ENCODE measurements at places on chromosomes 2 and 18.

GRCh38 chr2:15201009-15201408, 360.1 kb downstream of the NBAS start:
- DNase-seq: no peak

DNA sequence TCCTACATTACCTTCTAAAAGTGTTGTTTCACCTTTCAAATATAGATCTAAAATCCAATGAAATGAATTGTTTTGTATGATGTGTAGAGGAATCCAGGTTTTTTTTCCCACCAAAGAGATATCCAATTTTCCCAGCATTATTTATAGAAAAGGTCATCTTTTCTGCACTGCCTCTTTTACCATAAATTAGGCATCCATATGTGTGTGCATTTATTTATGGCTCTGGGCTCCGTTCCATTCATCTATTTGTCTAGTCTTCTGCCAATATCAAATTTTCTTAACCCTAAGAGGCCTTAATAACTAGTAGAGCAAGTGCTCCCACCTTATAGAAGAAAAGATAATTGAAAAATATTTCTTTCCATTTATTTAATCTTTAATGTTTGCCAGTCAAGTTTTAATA, 88.3 kb downstream of the ATAD2B start:
- no peak for DNase-seq

DNA sequence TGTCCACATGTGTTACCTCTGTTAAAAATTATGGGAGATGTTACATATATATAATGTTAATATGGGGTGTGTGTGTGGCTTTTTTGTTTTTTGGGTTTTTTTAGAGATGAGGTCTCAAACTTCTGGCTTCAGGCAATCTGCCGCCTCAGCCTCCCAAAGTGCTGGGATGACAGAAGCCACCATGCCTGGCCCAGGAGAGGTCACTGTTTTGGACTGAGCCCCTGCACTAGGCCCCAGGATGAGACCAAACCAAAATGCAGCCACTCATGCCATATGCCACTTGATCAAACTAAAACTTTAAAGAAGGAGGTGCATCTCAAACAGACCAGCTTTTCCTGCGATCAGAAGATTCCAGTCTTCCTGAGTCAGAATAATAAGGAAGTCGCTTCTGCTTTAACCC, 2.5 kb downstream of the ADI1 start:
- DNase-seq: no peak

DNA sequence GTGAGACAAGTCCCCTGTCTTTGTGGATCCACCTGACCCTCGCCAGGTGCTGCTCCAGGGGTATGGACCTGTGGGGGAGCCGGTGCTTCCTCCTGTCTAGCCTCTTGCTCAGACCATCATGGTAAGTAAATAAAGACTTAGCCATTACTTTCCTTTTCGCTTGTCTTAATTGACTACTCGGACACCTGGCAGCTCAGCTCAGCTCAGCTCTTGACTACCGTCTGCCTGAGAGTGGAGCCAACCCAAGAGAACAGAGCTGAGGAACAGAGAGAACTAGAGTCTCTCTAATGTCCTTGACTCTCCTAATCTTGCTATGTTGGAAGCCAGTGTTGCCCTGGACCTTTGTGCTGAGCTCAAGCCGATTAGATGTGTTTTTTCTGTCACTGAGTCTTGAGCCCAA, 170.3 kb upstream of the CXCR4 start:
- no peak for DNase-seq

DNA sequence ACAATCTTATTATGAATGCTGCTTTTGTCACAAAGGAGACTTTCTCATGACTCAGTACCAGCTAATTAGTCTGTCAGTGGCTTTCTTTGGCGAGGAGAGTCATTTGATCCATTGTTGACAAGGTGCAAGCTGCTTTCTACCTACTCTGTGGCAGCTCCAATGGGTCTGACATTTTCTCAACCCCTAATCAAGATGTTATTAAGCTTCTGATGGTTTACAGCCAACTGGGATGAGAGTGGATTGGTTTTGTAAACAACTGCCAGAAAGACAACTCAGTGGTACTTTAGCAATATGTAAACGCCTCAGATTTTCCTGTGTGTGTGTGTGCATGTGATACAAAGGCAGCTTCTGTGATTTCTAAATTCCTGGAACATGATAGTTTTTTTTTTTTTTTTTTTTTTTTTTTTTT, 8.2 kb upstream of the CLIP4 start:
- DNase-seq: no peak

All from effector CD4-positive, alpha-beta T cell (primary cell).